CD4-positive, CD25-positive, alpha-beta regulatory T cell (primary cell): ENCODE measurements at places on chromosomes 7 and 10. TPM values are rescaled to one million over a fixed set of nuclear protein-coding genes. Genes with fewer than 3 reads are reported as not detected.

FKBP6 gene
- polyA plus RNA-seq = not detected

CPA1 gene
- not detected for polyA plus RNA-seq

RTKN2 gene
- polyA plus RNA-seq = 64.2 TPM

FAM180A gene
- not detected for polyA plus RNA-seq

ITGB8 gene
- 0.55 TPM for polyA plus RNA-seq

NEBL gene
- polyA plus RNA-seq = 2.6 TPM

ARID5B gene
- 67.2 TPM for polyA plus RNA-seq

GBX1 gene
- not detected for polyA plus RNA-seq

KLF14 gene
- not detected for polyA plus RNA-seq

FAM131B gene
- polyA plus RNA-seq = 0.14 TPM

NXPH1 gene
- polyA plus RNA-seq = not detected

HPS6 gene
- 29.8 TPM for polyA plus RNA-seq

SPDYE6 gene
- not detected for polyA plus RNA-seq

CCL24 gene
- polyA plus RNA-seq = not detected

TSPAN12 gene
- not detected for polyA plus RNA-seq

KCNK18 gene
- not detected for polyA plus RNA-seq

MMP21 gene
- polyA plus RNA-seq = not detected

NMT2 gene
- 50.3 TPM for polyA plus RNA-seq

ZNF503 gene
- not detected for polyA plus RNA-seq

GDF10 gene
- polyA plus RNA-seq = not detected

SMC3 gene
- polyA plus RNA-seq = 65.6 TPM

AGBL3 gene
- 0.37 TPM for polyA plus RNA-seq

DMBT1 gene
- not detected for polyA plus RNA-seq

AASS gene
- polyA plus RNA-seq = 1.7 TPM

LRMDA gene
- polyA plus RNA-seq = not detected

NUDT13 gene
- polyA plus RNA-seq = 0.79 TPM

CBX3 gene
- 135 TPM for polyA plus RNA-seq

AHCYL2 gene
- polyA plus RNA-seq = 10.0 TPM
